ENCODE measurements at places on chromosomes 5 and 9.
A peak's percentile ranks its signal among the peaks of the same experiment; 100 is the strongest.

- no peak for DNase-seq
These were observed 463.8 kb downstream of the TLE1 start for GRCh38 chr9:81225596-81225995.

DNA sequence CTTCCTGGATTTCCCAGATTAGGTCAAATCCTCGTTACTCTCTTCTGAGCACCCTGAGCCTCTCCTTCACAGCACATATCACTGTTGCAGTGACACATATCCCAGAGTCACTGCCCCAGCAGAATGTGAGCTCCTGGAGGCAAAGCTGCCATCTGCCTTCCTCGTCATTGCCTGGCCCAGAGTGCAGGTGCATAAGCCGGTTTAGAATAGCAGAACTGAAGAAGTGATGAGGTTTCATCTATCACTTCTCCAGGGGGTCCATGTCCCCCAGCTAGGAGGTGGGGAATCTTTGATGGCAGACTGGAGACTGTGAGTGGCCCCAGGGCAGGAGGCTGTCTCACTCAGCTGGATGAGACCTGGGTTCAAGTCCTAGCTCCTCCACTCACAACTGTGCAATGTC is 25.8 kb downstream of the NIPAL4 start:
- no peak for DNase-seq

- DNase-seq = no peak
These were observed 28.1 kb downstream of the PTGES2 start for GRCh38 chr9:128099231-128099931.

- DNase-seq = no peak
These were observed 63.9 kb upstream of the TGFBR1 start for GRCh38 chr9:99040911-99041582.

DNA sequence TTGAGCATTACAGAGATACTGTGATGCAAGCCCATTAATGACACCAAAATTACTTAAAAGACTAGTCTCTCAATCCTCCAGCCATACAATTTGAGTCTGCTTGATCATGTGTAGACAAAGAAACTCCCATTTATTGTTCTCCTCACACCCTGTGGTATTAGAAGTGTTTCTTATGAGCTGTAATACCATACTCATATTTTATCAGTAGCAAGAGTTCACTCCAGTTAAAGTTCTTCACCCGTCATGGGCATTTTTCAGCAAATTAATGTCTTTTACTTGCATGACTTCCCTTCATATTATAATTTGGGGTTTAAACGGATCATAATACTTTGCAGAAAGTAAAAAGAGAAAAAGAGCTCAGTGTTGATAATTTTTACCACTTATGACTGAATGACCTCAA is 242.9 kb downstream of the BNC2 start:
- no peak for DNase-seq

GRCh38 chr9:126618190-126618584 is 4.5 kb downstream of the LMX1B start:
- no peak for DNase-seq

- DNase-seq = peak; percentile 27
These were observed 11.2 kb upstream of the CFAP95 start for GRCh38 chr9:69809304-69809863.

GRCh38 chr9:126125992-126126409 is 200.6 kb upstream of the MVB12B start:
- no peak for DNase-seq

GRCh38 chr9:94665613-94666012 is 26.3 kb upstream of the FBP1 start:
- DNase-seq = no peak

GRCh38 chr5:151556806-151557205 is 34.3 kb downstream of the FAT2 start:
- DNase-seq = no peak

- DNase-seq = peak; percentile 95
These were observed 3.9 kb upstream of the ISCA1 start for GRCh38 chr9:86286278-86286677.

- DNase-seq = peak; percentile 75
These were observed 41.1 kb downstream of the ERBIN start for GRCh38 chr5:65967288-65968066.

DNA sequence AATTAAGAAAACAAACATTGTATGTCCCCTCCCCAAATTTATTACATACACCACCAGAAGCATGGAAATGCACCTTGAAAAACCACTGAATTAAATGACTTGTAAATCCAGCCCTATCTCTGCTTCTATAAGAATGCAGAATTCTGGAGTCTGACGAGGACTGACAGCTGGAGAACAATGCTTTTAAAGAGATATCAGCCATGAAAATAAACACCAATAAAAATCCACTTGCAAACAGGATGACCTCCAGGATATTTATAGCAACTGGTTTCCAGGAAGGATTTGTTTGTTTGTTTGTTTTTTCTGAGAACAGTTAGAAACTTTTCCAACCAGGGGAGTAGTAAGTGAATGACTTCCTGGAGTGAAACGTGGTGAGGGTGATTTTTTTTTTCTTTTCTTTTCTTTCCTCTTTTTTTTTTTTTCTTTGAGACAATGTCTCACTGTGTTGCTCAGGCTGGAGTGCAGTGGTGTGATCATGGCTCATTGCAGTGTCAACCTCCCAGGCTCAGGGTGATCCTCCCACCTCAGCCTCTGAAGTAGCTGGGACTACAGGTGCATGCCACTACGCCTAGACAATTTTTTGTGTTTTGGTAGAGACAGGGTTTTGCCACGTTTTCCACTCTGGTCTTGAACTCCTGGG is 38.7 kb upstream of the SLC36A1 start:
- DNase-seq = peak; percentile 24

DNA sequence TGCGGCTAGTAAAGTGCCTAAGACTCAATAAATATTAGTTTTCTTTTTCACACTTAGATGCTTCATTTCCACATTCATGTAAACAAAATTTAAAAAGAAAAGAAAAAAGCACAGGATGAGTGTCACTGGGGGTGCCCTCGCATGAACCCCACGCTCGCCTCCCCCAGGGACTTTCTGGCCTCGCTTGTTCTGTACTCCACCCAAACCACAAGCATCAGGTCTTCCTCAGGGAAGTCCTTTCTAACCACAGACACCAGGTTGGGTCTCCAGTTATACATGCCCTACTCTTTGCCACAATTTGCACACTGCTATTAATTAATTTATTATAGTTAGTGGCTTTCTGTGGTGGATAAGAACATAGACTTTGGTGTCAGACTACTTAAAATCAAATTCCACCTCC is 92.4 kb downstream of the RORB start:
- DNase-seq = no peak

DNA sequence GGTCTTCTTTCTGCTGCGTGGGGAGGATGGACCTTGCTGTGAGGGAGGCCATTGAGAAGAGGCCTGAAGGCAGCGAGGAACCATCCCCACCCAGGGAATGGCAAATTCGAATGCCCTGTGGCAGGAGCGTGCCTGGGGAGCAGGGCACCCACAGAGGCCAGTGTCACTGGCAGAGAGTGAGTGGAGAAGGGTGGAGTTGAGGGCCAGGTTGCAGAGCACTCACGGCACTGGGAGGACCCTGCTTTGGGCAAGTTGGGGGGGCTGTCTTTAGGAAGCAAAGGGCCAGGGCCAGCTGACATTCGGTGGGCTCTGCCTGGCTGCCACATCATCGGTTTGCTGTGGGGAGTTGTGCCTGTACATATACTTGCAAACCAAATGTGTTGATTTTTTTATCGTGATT is 47.2 kb downstream of the SYK start:
- DNase-seq = no peak

- DNase-seq = no peak
These were observed 78.0 kb downstream of the WNK2 start for GRCh38 chr9:93261735-93262523.

GRCh38 chr5:124237206-124237695 is 509.2 kb downstream of the ZNF608 start:
- no peak for DNase-seq

DNA sequence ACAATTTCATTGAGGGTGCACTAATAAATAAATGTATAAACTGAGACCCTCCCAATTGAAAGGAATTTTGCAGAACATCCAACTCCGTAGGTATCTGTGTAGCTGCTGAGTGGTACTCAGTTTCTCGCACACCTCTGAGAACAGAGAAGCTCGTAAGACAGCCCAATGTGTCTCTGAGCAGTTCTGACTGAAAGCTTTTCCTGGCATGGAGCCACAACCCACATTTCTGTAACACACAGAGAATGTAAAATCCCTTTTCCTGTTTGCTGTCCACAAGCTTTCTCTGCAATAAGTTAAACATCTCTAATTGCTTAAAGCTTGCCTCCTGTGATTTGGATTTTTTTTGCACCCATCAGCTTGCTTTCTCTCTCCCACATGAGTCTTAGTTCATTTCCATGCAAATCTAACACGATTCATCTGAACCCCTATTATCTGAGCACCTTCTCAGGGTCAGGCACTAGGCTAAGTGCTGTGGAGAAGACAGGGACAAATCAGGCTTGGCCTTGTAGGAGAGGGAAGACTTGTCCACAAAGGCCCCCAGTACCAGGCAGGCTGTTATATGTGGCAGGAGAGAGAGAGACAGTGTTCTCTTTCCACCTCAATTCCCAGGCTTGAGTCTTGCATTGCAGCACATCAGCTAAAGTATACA is 44.2 kb upstream of the COL15A1 start:
- DNase-seq = no peak

DNA sequence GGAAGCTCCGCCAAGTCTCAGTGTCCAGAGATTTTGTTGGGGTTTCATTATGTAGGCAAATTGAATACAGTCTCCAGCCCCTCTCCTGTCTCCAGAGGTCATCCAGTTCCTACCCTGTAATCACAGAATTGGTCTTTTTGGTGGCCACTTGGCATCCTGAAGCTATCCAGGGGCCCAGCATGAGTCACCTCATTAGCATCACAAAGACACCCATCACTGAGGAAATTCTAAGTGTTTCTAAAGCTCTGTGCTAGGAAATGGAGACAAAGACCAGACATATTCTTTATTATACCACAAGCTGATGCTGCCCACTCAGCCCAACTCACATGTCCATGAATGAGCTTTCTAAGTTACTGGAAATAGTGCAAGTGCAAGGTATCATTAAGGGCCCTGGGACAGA is 229.9 kb downstream of the DOCK8 start:
- no peak for DNase-seq

DNA sequence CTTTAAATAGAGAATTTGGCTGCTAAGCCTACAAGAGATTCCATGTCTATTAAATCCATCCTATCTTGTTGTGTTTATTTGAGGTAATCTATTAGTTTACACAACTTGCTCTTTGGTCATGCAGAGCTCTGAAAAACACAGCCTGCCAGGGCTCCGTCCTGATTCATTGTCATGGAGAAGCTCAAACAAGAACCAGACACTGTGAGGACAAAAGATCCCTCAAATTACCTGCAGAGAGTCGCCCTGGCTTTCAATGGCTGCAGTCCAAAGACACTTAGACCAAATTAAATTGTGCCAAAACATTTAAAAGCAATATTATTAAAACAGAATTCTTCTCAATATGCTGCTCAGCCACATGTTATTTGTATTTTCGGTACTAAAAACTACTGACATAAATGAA is 60.1 kb downstream of the CDH18 start:
- no peak for DNase-seq

GRCh38 chr5:94153736-94154450 is 412.5 kb upstream of the POU5F2 start:
- no peak for DNase-seq

DNA sequence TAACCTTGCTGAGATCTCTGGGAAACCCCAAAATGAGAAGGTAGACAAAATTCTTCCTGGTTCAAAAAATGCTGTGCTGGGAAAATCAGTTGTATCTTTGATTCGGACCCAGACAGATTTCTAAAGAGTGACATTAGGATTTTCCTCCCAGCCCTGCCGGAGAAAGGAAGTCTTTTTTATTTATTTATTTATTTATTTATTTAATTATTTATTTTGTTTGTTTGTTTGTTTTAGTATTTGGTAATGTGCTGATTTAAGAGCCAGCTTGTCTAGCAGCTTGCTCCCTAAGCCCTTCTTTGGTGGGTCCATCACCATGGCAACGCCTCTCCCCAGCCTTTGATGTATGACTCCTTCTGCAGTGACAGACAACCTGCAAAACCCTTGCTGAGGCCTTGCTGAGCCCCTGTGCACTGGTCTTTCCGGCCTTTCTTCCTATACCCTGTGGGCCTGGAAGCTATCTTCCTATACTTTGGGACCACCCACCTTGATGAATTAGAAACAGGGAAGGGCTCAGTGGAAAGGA is 60.6 kb upstream of the AFAP1L1 start:
- no peak for DNase-seq

DNA sequence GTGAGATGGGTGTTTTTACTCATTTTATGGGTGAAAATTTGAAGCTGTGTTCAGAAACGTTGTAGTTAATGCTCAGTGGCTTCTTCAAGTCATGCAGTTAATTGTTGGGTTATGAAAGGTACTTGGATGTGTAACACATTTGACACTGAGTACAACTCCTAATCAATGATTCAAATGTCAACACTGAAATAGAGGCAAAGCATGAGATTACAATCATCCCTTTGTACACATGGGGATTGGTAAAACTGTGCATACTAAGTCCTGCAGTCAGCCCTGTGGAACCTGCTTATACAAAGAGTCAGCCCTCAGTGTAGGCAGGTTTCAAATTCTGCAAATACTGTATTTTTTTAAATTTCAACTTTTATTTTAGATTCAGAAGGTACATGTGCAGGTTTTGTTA is 3.3 kb downstream of the ABLIM3 start:
- DNase-seq = no peak

DNA sequence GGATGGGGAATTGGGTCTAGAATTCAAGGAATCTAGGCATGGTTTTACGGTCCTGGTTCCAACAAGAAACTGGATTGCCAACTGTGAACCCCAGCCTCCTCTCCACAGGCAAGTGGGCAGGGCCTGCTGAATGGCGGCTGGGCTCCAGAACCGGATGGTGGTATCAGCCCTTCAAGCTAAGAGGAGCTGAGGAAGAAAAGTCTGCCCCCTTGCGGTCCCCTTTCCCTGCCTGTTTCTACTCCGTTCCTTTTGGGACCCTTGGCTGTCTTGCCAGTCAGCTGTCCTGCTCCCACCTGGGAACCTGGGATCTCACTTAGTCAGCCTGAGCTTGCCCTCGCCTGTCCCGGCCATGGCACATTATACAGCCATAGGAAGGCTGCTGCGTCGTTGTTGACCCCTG is 234.4 kb upstream of the DAPK1 start:
- peak; percentile 31 for DNase-seq

GRCh38 chr5:56964173-56964572 is 12.2 kb upstream of the MIER3 start:
- DNase-seq = no peak

DNA sequence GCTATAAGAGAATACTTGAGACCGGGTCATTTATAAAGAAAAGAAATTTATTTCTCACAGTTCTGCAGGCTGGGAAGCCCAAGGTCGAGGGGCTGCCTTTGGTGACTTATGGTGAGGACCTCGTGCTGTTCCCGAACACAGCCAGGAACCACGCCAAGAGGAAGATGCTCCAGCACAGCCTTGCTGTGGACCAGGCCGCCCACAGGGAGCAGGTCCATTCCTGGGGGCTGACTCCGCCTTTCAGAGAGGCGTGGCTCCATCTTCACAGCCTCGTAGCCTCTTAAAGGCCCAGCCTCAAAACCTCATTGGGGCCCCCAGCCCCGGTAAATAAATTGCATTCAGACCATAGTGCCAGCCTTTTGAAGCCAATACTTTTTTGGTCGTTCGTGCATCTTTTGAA is 93.5 kb upstream of the CACNA1B start:
- DNase-seq = no peak

GRCh38 chr5:133675376-133676154 is 63.2 kb upstream of the FSTL4 start:
- no peak for DNase-seq

GRCh38 chr9:72193478-72193881 is 44.2 kb downstream of the GDA start:
- peak; percentile 16 for DNase-seq

GRCh38 chr5:53554444-53554843 is 6.0 kb upstream of the NDUFS4 start:
- DNase-seq = peak; percentile 28

GRCh38 chr5:94901191-94901979 is 282.9 kb downstream of the SLF1 start:
- DNase-seq = no peak

All from erythroblast (primary cell).